ENCODE measurements at places on chromosomes 1 and 21.
A peak's percentile ranks its signal among the peaks of the same experiment; 100 is the strongest.

DNA sequence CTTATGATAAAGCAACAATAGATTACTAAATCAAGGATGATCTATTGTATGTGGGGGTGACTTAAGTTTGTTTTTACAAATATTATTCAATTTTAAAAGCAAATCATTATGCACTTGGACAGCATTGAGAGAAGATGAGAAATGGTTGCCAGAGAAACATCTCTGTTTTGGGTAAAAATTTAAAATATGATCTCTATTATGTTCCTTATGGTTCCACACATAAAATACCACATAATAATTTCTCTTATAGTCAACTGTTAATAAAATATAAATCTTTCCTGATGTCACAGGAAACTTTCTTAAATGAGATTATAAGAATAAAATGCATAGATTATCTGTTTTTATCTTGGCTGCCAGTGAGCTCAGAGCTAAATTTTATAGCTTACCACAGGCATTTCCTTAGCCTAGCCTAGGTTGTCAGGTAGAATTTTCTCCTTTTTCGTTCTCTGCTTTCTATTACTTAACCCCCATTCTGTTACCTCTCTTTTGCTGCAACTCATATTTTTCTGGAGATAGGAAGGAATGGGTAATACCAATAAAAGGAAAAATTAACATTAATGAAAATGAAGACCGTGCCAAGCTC, 109.7 kb downstream of the TGFB2 start:
- DNase-seq, result no peak

- no peak for DNase-seq
These were observed 275.7 kb downstream of the MATN1 start for GRCh38 chr1:30447701-30448100.

DNA sequence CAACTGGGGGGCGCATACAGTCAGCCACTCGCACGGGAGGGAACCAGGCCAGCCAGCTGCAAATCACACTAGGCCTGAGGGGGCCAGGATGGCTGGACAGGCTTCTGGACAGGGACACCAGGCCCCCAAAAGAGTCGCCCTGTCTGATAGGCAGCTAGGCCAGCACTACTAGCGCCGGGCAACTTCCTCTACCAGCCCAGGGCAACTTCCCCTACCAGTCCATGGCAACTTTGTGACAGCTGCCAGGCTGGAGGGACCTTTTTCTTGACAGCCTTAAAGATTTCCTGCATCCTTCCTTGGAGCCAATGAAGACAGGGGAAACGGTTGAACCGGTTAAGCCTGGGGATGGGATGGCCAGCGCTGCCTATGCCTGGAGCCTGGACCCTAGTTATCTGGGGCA, 5.1 kb downstream of the IFFO2 start:
- DNase-seq, result no peak

GRCh38 chr1:58739856-58740466, 40.1 kb upstream of the MYSM1 start:
- no peak for DNase-seq

- no peak for DNase-seq
These were observed 538.9 kb downstream of the LMO4 start for GRCh38 chr1:87867626-87868025.

DNA sequence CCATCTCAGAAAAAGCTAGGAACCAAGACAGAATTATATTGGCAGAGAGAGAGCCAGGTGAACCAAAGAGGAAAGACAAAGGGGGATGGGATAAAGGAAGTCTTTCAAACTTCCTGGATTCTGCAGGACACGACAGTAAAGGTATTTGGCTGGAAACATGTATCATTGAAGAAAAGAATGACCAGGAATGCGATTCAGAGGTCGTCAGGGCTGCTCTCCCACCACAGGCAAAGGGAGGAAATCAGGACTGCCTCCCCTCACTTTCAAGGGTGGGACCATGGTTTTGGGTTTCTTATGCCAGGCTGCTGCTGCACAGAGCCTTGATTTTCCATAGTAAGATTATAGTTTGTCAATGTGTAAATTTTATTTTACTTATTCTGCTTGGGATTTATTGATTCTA, 848.8 kb downstream of the BRINP3 start:
- DNase-seq, result no peak

- DNase-seq, result no peak
These were observed 16.1 kb upstream of the SHCBP1L start for GRCh38 chr1:182968836-182969734.

DNA sequence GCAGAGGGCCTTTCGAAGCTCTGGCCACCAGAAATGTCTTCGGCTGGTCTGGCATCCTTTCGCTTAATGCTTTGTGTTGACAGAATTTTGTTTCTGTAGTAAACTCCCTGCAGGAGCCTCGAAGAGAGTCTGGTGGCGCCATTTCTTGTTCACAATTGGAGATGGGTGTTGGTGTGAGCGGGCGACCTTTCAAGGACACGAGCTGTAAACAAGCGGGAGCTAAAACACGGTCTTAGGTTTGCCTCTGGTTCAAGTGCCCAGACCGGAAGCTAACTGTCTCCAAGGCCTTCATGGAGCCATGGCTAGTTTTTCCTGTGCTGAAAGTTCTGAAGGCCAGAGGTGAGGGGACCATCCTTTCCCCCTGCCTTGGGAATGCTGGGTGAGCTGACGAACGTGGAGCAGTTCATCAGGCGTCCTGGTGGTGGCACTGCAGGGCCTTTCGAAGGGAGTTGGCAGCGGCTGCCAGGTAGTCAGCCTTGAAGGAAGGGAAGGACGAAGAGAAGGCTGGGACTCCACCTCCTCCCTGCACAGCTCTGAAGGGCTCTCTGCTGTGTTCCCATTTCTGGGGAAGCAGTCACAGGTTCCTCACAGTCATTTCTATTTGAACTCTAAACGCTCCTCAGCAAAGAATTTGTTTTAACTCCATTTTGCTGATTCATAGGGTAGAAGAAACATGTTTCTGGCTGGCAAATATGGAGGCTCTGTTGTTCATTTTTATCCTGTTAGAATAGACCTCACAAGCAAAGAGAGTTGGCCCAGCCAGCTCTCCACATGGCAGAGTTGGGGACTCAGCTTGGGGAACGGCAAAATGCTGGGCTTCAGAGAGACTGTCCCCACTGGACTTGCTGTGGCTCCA, 35.2 kb downstream of the URB2 start:
- peak; percentile 52 for DNase-seq

GRCh38 chr1:18541046-18541795, 60.5 kb downstream of the KLHDC7A start:
- no peak for DNase-seq

- no peak for DNase-seq
These were observed 59.8 kb downstream of the PLEKHA6 start for GRCh38 chr1:204299814-204300365.

DNA sequence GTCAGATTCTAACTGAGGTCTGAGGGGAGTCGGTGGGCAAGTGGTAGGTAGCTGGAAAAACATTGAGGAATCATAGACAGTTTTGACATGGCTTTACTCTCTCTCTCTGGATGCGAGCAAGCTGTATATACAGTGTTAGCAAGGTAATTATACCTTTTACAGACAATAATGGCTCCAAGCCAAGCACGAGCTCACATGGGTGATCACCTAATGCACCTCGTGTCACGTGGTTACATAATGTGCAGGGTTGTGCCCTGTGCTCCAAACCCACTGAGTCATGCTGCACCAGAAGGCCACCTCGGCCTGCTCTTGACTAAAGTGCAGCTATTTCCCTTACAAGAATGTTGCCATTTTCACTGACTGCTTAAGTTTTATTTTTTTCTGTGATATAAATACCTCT, 7.6 kb upstream of the CLCA2 start:
- DNase-seq, result no peak

GRCh38 chr1:66397192-66397591, 136.8 kb upstream of the SGIP1 start:
- DNase-seq, result no peak

- peak; percentile 21 for DNase-seq
These were observed 10.1 kb upstream of the XCL2 start for GRCh38 chr1:168553680-168554553.

DNA sequence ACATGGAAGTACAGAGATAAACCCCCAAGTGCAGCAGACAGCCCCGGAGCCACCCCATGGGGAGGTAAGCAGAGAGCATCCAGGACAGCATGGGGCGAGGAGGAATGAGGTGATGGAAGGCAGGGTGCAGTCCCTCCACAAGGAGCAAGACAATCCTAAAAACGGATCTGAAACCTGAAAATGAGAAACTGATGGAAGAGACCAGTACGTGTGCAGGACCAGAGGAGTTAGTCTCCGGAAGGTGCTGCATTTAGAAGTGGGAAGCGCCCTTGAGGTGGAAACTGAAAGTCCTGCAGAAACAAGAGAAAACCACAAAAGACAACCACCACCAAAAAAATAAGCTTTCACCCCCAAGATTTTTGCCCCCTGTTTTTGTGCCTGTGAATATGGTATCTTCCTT, 17.4 kb upstream of the DDOST start:
- no peak for DNase-seq

DNA sequence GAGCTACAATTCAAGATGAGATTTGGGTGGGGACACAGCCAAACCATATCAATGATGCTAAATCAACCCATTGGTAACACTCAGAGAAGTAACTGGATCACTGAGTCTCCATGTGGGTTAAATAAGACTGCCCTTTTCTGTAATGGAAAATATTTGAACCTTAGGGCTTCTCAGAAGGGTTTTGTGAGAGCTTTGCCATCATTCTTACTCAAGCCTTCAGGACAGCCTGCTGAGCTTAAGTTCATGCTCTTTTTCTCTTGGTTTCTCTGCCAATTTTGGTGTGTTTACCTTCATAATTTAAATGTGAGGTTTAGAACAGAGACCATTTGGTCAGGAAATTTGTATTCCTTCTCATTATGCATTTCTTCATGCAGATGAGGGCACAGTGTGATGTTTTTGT, 74.7 kb downstream of the DISC1 start:
- DNase-seq, result no peak

DNA sequence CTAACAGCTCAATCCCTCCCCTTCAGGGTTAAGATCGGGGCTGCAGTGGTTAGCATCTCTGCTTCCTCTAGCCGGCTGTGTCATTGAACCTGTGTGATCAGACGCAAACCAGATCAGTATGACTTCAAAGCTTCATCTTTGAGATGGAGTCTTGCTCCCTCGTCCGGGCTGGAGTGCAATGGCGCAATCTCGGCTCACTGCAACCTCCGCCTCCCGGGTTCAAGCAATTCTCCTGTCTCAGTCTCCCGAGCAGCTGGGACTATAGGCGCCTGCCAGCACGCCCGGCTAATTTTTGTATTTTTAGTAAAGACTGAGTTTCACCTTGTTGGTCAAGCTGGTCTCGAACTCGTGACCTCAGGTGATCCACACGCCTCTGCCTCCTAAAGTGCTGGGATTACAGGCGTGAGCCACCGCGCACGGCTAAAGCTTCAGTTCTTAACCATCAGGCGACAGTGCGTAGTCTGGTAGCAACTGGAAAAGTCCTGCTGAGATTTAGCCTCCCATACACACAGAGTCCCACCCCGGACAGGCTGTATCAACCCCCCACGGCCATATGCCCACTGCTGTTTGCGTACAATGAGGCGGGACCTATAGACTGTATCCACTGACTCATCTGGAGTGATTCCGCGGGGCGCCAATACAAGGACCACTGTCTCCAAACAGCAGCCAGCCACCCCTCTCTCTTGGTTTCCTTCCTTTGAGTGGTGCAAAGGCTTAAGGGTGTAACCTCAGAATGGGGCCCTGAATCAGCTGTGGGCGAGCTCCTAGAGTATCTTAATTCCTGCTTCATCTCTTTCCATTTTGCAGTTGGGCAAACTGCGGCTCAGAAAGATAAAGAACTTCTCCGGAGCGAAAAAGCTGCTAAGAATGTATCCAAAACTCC, 23.3 kb downstream of the CELA3A start:
- peak; percentile 63 for DNase-seq

DNA sequence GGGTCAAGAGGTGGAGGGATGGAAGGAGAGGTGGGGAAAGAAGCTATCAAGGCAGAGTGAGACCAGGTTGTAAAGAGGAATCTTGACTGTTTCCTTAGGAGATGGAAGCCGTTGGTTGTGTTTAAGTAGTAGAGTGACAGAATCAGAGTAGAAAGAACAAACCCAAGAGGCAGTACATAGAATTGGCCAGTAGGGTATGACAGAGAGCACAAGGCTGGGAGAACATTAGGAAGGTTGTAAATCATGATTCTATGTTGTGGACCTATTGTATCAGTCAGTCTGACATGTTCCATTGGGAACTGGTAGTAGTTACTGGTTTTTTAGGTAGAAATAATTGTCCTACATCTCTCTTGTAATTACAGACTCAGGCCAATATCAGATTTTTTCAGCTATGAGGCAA, 486.9 kb upstream of the USP24 start:
- DNase-seq, result no peak

DNA sequence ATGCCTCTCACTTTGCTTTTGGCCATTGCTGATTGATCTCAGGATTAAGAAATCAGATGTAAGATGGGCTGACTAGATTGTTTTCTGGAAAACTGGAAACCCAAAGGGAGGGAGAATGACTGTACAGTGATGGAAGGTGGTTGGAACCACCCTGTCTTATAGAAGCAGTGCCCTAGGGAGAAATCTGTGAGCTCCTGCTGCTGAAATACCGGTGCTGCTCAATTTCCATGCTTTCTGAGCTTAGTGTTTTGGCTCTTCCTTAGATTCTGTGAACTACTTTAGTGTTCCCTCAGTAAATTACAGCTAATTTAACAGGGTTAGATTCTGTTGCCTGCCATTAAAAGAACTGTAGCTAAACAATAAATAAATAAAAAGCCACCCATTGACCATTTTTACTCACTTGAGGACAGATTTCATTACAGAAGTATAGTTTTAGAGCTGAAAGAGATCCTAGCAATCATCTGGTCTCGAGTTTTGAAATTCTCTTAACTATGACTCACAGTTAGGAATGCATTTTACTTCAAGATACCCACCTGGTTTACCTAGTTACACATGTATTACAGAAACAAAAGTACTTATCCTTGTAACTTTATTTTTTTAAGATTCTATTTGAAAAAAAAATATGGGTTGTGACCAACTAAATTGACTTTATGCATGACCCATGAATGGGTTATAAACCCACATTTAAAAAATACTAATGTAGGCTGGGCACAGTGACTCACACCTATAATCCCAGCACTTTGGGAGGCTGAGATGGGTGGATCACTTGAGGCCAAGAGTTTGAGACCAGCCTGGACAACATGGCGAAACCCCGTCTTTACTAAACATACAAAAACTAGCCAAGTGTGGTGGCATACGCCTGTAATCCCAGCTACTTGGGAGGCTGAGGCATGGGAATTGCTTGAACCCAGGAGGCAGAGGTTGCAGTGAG, 33.2 kb downstream of the CAMSAP2 start:
- DNase-seq, result no peak

- no peak for DNase-seq
These were observed 157.2 kb upstream of the COL11A1 start for GRCh38 chr1:103265551-103265950.

GRCh38 chr1:93977598-93977945, 68.3 kb upstream of the GCLM start:
- DNase-seq, result no peak

GRCh38 chr1:1926886-1927660, 8.0 kb upstream of the TMEM52 start:
- no peak for DNase-seq

DNA sequence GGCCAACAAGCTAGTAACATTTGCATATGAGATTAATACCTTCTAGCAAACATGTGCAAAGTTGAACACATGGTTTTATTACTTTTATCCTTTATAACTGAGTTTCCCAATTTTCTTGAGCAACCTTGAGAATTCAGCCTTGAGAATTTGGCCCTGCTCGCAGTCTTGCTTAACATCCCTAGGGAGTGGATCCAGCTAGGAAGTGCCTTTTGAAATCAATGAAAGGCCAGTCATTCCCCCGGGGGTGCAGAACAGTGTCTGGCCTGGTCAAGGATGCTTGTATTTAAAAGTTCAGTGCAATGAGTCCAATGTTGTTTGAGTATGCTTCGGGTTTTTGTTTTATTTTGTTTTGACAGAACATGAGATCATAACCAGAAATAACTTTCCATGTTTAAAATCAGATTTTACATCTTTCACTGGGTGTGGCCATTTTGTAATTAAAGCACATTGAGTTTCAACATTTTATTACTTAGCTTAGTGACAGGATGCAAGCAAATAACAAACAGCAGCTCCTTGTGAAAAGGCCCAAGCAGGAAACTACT, 16.7 kb downstream of the PALMD start:
- DNase-seq, result no peak
